ENCODE measurements at places on chromosomes 5 and 9.

- DNase-seq = no peak
Observed at GRCh38 chr5:152994033-152994680, 496.3 kb upstream of the GRIA1 start.

DNA sequence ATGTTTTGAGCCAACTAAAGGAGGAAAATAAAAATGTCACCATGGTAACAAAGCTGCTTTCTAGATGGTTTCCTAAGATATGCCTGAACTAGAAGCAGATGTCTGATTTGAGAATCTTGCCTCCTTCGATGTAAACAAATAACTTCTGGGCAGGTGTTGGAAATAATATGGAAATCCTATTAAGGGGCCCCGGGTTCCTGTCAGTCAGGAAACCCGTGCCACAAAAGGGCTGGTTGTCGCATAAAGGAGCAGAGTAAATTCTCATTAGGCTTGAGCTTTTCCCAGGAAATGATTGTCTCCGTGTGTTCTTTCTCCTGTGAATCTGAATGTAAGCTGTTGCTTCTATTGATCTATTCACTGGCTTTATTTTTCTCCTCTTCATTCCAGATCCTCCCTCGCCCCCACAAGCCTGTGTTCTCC is 90.8 kb downstream of the TLE4 start:
- DNase-seq = no peak

DNA sequence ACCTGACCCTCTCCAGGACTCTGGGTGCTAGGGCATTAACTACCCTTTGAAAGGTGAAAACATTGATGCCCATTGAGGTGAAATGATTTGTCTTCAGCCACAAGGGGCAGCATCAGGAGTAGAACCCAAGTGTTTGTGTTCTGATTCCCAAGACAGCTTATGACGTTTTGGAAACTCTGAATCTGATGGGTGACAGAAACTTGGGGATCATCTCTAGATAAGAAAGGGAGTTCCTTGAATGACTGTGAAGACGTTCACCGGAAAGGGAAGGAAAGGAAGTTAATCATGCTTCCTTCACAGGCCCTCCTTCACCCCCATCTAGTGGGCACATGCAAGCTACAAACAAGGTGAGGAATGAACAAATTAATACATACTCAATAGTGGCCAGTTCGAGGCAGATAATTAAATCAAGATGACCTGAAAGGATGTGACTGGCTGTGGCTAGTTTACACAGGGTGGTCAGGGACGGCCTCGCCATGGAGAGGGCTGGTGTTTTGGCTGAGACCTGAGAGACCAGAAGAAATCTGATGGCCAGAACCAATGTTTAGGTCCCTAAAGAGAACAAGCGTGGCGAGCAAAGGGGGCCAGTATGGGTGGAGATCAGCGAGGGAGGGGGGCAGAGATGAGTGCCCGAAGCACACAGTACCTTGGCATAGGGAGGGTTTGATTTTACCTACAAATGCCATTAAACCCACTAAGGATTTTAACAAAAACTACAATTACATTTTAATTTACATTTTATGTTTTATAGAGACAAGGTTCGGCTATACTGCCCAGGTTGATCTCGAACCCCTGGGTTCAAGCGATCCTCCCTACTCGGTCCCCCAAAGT is 937 bp upstream of the SLC26A2 start:
- peak; percentile 59 for DNase-seq

DNA sequence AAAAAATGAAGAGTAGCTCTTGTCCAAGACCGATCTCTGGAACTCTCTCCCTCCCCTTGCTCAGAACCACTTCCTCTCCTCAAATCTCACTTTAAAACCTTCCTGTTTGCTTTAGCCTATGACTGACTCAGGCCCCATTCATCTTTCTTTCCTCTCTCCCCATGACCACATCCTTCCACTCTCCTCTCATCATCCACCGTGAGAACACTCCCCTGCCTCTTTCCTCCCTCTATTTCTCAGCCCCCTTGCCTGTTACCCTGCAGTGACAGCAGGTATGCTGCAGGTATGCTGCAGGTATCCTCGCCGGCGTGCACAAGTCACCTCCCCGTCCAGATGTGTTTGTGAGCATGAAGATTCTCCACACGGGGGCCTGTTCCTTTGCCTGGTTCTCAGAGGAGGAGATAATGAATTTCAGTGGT is 505.3 kb downstream of the CCDC171 start:
- peak; percentile 26 for DNase-seq

DNA sequence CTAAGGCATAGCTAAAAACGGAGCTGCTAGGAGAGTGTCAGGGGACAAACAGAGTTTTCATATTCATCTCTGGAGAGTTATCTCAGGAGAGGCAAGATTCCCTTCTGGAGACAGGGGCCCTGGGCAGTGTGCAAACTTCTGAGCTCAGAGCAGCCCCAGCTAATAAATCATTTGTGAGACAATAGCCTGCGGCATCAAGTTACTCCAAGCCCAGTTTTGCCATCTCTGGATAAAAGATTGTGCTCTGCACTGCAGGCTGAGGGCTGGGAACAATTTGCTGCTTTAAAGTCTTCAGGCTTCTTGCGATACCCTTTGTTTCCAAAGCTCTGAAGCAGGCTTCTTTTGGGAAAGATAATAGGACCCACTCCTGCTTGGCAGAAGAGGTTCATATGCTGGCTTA is 164.3 kb upstream of the BRINP1 start:
- no peak for DNase-seq

GRCh38 chr5:136123236-136123768 is 9.3 kb upstream of the SMAD5 start:
- DNase-seq = no peak

DNA sequence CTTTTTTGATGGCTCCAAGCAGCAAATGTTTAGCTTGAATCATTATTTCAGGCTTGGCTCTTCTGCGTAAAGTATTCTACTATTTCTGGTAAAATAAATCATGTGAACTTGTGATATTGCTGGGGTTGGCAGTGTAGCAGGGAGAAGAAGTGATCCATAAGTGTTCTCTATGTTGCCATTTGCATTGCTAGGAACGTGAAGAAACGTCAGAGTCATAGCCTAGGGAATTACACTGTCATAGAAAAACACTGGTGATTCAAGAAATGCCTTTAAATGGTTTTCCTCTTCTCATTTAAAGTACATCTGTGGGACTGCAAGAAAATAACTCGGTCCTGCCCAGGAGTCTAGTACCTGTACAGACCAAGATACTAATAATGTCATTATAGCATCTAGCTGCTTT is 162.3 kb downstream of the PBX3 start:
- DNase-seq = no peak

DNA sequence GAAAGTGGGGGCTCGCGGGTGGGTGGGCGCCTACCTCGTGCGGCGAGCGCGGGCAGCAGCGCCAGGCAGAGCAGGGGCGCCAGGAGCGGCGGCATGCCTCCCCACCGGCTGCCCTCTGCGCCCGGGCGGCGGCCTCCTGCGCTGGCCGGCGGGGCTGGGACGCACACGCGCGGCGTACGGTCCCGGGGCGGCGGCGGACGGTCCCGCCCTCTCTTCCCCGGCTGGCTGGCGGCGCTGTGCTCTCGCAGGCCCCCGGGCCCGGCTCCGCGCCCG is 220 bp downstream of the NOTCH1 start:
- DNase-seq = no peak
